ENCODE measurements at places on chromosomes 7 and 10. TPM values are rescaled to one million over a fixed set of nuclear protein-coding genes. Genes with fewer than 3 reads are reported as not detected.

DNA sequence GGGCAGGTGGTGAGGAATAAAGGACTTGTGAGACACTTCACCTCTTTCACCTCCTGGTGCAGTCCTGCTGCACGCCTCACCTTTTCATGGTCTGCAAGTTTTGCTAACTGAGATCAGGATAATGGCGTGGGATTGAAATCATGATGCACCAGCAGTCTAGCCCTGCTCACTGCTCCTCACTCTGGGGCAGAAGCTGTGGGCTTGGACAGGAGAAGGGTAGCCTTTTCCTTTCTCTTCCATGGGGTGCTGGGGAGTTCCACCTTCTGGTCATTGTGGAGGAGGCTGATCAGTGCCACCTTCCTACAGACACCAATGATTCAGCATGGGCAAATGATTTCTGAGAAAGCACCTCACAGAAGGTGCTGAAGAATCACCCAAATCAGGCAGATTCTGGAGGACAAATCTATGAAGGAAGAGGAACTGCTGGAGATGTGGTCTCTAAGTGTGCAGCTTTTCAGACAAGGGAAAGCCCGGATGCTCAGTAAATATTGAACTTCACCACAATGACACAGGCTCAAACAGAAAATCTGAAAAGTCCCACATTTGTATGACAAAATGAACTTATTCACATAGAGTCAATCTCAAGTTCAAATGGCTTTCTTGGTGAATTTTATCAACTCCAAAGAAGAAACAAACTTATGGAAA lies 19.7 kb downstream of the MBL2 start:
- DNase-seq, result no peak

DNA sequence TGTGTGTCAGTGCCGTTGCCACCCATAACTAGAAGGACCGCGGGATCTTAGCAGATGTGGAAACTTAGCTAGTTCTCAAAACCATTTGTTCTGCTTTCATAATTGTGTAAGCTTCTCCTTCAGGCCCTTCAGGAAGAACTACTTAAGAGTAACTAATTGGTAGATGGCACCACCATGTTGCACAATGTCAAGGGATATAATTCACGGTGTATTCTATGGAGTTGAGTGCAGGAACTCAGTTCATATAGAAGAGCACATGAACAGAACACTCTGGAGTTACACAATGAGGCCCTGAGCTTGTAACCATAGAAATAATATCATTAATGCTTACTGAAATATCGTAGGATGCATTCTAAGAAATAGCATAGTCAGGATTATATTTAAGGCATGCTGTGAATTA lies 126.5 kb upstream of the GAD2 start:
- no peak for DNase-seq

DNA sequence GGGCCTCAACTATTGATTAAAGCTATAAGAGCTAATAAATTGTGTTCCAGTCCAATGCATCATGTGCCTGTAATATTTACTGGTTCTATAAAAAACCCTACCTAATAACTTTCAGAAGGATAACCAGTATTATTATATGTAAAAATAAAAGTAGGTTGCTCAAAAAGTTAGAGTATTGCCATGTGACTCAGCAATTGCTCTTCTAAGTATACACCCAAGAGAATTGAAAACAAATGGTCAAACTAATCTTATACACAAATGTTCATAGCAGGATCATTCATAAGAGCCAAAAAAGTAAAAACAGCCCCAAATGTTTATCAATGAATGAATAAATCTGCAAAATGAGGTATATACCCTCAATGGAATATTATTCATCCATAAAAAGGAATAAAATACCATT lies 89.5 kb upstream of the TES start:
- DNase-seq, result no peak

GRCh38 chr7:42766782-42767423 lies 145.0 kb downstream of the C7orf25 start:
- DNase-seq, result no peak

MBLAC1 gene
- 3.5 TPM for total RNA-seq

AKR1D1 gene
- not detected for total RNA-seq

GRCh38 chr10:20089879-20090278 lies 273.6 kb downstream of the PLXDC2 start:
- no peak for DNase-seq

RBP3 gene
- not detected for total RNA-seq

FZD8 gene
- total RNA-seq, result 0.56 TPM

PLA2G12B gene
- not detected for total RNA-seq

TRIM8 gene
- total RNA-seq, result 85.7 TPM

- DNase-seq, result no peak
These were observed 148.3 kb upstream of the BMPER start for GRCh38 chr7:33757050-33757449.

Measured in activated CD4-positive, alpha-beta T cell treated with anti-CD3 and anti-CD28 coated beads, Interleukin-2, amount 10 ng/mL, durations not matched to agents 24 days and 14 days (primary cell).